ENCODE measurements at places on chromosomes 12 and 14.

GRCh38 chr12:49130151-49131050, 794 bp downstream of the TUBA1B start:
- peak; percentile 87 for DNase-seq
- peaks cover 58% of the 10 kb centered on the region for H3K36me3 ChIP-seq
- H3K27me3 ChIP-seq, result no peaks in the 10 kb centered on the region
- H3K27ac ChIP-seq, result peak overlapping the region; percentile 96
- H3K4me1 ChIP-seq, result peaks cover 31% of the 10 kb centered on the region

GRCh38 chr14:59189091-59189785, 771 bp downstream of the DAAM1 start:
- peak; percentile 37 for DNase-seq
- peaks cover 18% of the 10 kb centered on the region for H3K4me1 ChIP-seq
- H3K36me3 ChIP-seq, result peaks cover 26% of the 10 kb centered on the region
- peak overlapping the region; percentile 97 for H3K27ac ChIP-seq
- peaks cover 16% of the 10 kb centered on the region for H3K27me3 ChIP-seq

- peaks cover 8% of the 10 kb centered on the region for H3K36me3 ChIP-seq
- peaks cover 7% of the 10 kb centered on the region for H3K4me1 ChIP-seq
- peak overlapping the region; percentile 77 for H3K4me3 ChIP-seq
- H3K27me3 ChIP-seq, result no peaks in the 10 kb centered on the region
- DNase-seq, result no peak
These were observed 1.1 kb downstream of the TEX22 start for GRCh38 chr14:105399466-105399775.

DNA sequence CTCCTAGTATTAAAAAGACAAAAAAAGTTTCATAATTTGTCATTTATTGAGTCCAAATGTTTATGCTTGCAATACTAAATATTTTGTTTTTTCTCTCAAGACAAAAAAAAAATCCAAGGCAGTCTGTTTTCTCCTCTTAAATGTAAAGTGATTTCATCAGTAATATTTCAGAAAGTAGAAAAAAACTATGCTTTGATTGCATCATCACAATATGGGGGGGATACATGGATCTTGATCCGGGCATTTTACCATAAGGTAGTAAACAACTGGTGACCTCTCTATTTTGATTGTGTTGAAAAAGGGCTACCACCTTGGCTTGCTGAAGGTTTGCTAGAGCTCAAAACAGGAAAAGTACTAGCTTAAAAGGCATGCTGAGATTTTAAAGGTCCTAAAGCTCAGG, 43.6 kb downstream of the ERGIC2 start:
- H3K27me3 ChIP-seq, result no peaks in the 10 kb centered on the region
- H3K27ac ChIP-seq, result no peak overlapping the region
- H3K36me3 ChIP-seq, result peaks cover 36% of the 10 kb centered on the region
- H3K4me1 ChIP-seq, result no peaks in the 10 kb centered on the region
- DNase-seq, result no peak

GRCh38 chr12:1054117-1054870, 63.3 kb downstream of the ERC1 start:
- no peaks in the 10 kb centered on the region for H3K27me3 ChIP-seq
- H3K4me3 ChIP-seq, result no peak overlapping the region

GRCh38 chr14:100436745-100437406, 113.7 kb downstream of the SLC25A47 start:
- H3K36me3 ChIP-seq, result no peaks in the 10 kb centered on the region
- no peak for DNase-seq
- no peaks in the 10 kb centered on the region for H3K27me3 ChIP-seq
- H3K4me1 ChIP-seq, result peaks cover 16% of the 10 kb centered on the region
- no peak overlapping the region for H3K4me3 ChIP-seq

- no peak overlapping the region for H3K4me3 ChIP-seq
- H3K36me3 ChIP-seq, result peaks cover 3% of the 10 kb centered on the region
These were observed 1.1 kb upstream of the MYH7 start for GRCh38 chr14:23436327-23437132.

DNA sequence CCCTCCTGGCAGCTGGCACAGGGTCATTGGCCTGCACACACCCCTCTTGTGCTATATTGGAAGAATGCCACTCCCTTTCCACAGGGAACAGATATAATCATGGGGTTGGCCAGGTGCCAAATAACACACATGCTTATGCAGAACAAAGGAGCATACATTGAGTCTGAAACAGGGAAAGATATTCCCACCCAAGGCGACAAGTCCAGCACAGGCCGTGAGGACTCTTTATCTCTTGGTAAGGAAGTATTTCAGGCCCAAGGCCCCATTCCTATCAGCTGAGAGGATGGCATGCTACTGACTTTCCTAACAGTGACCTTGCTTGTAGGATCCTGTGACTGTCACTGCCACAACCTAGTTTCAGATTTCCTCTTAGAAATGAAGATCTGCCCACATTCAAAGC, 59.0 kb upstream of the STXBP6 start:
- H3K27me3 ChIP-seq, result peaks cover 49% of the 10 kb centered on the region
- no peak overlapping the region for H3K4me3 ChIP-seq
- no peak overlapping the region for H3K27ac ChIP-seq
- H3K36me3 ChIP-seq, result no peaks in the 10 kb centered on the region
- H3K4me1 ChIP-seq, result no peaks in the 10 kb centered on the region

DNA sequence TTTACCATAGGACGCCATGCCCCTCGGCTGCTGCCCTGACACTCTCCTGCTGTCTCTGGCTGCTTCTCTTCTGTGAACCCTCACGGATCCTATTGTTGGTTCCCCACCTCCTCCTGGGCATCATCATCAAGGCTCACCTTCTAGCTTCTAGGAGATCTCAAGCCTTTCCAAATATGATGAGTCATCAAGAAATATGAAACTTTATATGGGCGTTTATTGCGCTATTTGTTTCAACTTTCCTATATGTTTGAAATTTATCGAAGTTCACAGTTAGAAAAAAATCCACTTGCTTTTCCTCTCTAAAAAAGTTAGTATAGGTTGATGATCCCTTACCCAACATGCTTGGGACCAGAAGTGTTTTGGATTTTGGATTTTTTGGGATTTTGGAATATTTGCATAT, 2.8 kb upstream of the CRADD start:
- no peak overlapping the region for H3K4me3 ChIP-seq
- no peak for DNase-seq
- H3K4me1 ChIP-seq, result peaks cover 19% of the 10 kb centered on the region
- no peak overlapping the region for H3K27ac ChIP-seq
- peaks cover 17% of the 10 kb centered on the region for H3K36me3 ChIP-seq

GRCh38 chr14:53149668-53150316, 3.3 kb downstream of the DDHD1 start:
- peak overlapping the region; percentile 100 for H3K4me3 ChIP-seq
- H3K27me3 ChIP-seq, result no peaks in the 10 kb centered on the region

DNA sequence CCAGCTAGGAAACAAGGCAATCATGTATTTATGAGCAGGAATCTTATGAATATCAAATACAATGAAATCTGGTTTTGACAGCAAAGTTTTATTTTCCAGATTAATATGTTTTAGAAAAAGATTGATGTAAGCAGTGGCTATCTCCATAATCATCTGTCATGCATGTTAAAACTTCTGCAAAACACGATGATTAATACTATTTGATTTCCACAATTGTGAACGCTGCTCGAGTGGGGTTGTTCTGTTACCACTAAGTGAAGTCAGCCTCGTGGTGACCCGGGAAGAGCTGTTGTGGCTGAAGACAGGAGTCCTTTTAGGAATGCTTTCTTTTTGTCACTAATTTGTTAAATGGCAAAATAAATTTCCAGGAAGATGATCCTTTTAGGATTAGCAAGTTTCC, 9.4 kb downstream of the CFAP251 start:
- H3K4me1 ChIP-seq, result no peaks in the 10 kb centered on the region
- H3K4me3 ChIP-seq, result no peak overlapping the region
- no peaks in the 10 kb centered on the region for H3K27me3 ChIP-seq

DNA sequence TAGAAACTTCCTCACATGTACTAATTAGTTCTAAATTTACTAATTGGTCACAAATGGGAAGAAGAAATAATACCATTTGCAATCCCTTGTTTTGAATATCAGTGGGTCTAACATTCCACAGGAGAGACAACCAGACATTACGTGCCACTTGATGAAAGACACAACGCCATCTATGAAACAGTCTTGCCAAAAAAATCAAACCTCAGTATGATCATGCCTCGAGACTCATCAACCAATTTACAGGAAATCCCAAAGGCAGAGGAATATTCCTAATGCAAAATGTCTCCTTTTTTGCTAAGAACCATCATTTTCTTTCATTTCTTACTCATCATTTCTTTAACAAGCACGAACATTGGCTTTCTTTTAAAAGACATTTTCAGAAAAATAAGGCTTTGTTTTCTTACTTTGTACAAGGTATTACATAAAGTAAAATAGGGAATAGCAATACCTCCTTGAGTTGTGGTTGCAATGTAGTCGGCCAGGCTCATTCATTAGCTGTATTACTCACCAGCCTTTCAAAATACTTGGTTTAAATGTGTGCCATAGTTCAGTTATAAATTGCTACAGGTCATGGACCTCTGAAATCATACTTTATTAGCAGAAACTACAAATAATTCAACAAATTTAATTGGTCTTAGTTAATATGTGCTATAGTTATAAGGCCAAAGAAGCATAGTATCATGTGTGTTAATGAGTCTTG, 436.2 kb upstream of the FLRT2 start:
- no peak overlapping the region for H3K4me3 ChIP-seq
- H3K27ac ChIP-seq, result no peak overlapping the region
- DNase-seq, result no peak
- H3K27me3 ChIP-seq, result no peaks in the 10 kb centered on the region

DNA sequence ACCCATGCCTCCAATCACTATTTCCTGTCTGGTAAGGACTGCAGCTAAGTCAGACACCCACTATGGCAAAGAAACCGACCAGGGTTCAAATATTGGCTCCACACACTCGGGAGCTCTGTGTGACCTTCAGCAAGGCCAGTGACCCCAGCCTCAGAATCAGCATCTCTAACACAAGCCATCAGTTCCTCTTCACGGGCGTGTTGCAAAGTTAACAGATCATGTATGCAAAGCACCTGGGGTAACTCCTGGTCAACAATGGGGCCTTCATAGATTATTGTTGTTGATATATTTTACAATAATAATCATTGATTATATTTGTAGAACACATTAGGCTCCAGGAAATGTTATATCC, 6.2 kb upstream of the FAM222A start:
- H3K4me3 ChIP-seq, result no peak overlapping the region
- no peak overlapping the region for H3K27ac ChIP-seq
- peaks cover 32% of the 10 kb centered on the region for H3K27me3 ChIP-seq
- no peak for DNase-seq

GRCh38 chr14:32657081-32657480, 281.6 kb upstream of the NPAS3 start:
- no peak for DNase-seq
- no peak overlapping the region for H3K27ac ChIP-seq
- no peaks in the 10 kb centered on the region for H3K27me3 ChIP-seq
- no peaks in the 10 kb centered on the region for H3K36me3 ChIP-seq
- no peak overlapping the region for H3K4me3 ChIP-seq
- no peaks in the 10 kb centered on the region for H3K4me1 ChIP-seq

DNA sequence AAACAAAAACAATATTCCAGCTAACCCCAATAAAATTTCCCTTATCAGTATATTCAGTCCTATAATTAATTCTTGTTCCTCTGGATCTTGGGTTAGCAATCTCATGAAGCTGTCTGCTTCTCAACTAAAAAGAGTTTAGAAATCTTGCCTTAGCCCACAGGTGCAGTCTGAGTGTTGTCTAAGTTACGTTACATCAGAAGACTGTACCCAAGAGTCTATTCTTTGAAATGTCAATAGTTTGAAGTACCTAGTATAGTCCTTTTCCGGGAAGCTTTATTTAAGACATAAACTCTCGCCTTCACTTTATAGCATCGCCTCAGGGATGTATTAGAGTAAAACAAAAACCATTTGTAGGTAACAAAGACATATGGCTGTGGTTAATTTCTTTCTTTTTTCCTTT, 465.1 kb downstream of the FUT8 start:
- no peaks in the 10 kb centered on the region for H3K27me3 ChIP-seq
- no peaks in the 10 kb centered on the region for H3K36me3 ChIP-seq
- H3K4me1 ChIP-seq, result peaks cover 13% of the 10 kb centered on the region
- no peak overlapping the region for H3K27ac ChIP-seq
- no peak overlapping the region for H3K4me3 ChIP-seq

All from effector memory CD8-positive, alpha-beta T cell (primary cell).